ENCODE measurements at places on chromosomes 1 and 21.

GRCh38 chr1:205313563-205314308 is 7.8 kb downstream of the NUAK2 start:
- DNase-seq = peak; percentile 95

- peak; percentile 53 for DNase-seq
These were observed at the start of gene PRDM16 for GRCh38 chr1:3068564-3069431. Gene PRDM16 (plus strand): TSS chr1:3069203. CDS start chr1:3069260, 57 bp downstream.

GRCh38 chr1:31919591-31919990 is 18.6 kb downstream of the PTP4A2 start:
- DNase-seq = no peak

GRCh38 chr1:201054091-201054543 is 30.6 kb upstream of the KIF21B start:
- DNase-seq = no peak

DNA sequence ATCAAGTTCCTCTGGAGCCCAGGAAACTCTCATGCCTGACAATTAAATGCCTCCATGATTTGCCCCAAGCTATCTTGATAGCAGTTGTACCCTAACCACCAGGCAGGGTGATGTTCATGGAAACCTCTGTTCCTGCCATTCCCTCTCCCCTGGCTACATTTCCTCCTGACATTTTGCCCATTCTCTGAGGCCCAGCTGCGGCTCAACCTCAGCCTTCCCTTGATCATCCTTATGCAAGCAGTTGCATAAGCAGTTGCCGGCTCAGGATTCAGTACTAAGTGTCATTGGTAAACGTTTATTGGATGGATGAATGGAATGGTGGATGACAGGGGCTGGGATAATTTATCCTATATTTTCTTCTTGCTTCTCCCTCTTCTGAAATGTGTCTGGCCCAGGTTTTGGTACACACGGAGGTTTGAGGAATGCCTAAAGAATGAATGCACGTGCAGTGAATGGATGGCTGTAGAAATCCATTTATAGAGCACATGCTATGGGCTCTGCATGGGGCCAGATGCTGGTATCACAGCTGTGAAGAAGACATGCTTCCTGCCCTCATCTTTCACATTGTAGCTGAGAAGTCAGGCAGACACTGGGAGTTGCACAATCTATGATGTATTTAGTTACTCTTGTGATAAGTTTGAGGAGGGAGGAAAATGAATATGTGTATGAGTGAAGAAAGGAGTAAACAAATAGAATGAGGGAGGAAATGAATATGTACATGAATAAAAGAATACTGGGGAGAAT is 261.8 kb downstream of the FOXD2 start:
- no peak for DNase-seq

DNA sequence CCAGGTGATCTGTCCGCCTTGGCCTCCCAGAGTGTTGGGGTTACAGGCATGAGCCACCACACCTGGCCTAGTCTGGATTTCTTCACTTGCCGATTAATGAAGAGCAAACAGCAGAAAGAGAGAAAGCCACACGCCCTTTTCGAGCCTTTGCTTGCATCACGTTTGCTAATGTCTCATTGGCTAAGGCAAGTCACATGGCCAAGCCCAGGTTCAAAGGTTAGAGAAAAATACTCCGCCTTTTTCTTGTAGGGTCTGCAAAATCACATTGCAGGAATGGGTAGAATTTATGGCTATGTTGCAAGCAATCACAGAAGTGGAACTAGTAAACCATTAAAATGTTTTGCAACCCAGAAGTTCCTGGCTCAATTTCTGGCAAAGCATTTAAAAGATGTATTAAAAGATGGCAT is 26.8 kb upstream of the BACH1 start:
- DNase-seq = no peak

- DNase-seq = no peak
These were observed 99.7 kb downstream of the GLIS1 start for GRCh38 chr1:53639251-53639763.

DNA sequence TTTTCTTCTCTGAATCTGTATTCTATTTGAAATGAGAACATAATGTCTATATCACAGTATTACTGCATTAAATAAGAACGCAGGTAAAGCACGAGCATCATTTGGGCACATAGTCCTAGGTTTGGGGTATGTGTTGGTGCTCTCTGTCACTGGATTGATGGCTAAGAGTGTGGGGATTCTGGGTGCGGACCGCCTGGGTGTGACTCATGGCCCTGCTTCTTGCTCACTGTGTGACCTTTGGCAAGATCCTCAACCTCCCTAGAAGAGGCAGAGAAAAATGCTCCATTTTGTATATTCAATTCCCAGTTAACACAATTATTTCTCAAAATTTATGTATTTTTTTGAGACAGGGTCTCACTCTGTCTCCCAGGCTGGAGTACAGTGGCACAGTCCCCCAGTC is 99.7 kb downstream of the LAMC2 start:
- no peak for DNase-seq

- DNase-seq = no peak
These were observed 109.7 kb upstream of the ACTRT2 start for GRCh38 chr1:2911421-2912178.

DNA sequence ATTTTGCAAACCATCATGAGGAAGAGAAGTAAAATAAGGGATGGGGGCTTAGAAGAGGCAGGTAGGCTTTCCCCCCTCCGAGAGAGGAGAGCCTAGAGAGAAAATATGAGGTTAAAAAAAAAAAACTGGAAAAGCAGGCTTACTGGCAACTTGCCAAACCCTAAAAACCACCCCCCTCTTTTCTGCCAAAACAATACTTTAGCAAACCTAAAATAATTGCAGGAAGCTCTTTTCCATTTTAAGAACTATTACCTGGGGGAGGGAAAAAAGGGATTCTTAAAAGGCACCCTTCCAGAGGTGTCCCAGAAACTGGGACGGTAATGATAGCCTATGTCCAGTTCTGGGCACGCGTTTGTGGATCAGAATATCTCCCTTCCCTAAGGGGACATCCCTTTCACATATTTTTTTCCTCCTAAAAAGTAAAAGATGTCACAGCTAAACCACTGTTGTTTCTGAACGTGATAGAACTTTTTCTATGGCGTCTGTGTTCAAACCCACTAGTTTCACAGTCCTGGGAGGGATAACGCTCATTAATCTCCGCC is 1.1 kb upstream of the NFIA start:
- no peak for DNase-seq

- DNase-seq = no peak
These were observed 30.7 kb upstream of the WASF2 start for GRCh38 chr1:27520651-27521050.

DNA sequence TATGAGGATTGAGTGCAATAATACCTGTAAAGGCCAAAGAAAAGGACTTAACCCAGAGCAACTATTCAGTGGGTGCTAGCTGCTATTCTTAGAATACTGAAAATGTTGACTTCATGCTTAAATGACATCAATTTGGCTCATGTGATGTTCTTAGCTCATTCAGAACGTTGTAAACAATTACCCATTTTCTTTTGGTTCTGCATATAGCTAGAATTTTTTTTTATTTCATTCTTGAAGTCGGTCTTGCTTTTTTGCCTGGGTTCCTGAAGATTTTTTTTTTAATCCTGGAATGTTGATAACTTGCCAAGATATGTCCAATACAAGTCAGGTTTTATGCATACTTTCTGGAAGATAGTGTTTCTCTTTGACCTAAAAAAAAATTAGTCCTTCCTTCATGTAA is 772.0 kb downstream of the LTN1 start:
- no peak for DNase-seq

GRCh38 chr1:18792747-18793146 is 66.7 kb downstream of the TAS1R2 start:
- DNase-seq = no peak

DNA sequence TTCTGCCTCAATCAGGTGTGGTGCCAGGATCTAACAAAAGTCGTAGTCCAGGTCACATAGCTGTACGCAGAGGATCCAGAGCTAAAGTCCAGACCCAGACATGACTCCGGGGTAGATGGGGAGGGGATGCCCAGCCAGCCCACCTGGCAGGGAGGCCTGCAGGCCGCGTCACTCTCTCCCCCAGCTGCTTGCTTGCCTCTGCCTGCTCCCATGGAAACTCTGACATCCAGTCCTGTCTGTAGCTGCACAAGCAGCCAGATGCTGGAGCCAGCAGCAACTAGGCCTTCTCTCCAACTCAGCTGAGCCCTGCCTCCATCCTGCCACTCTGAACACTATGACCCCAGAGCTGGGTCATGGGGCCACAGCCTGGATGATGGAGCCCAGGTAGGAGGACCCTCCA is 8.1 kb downstream of the COL8A2 start:
- no peak for DNase-seq

DNA sequence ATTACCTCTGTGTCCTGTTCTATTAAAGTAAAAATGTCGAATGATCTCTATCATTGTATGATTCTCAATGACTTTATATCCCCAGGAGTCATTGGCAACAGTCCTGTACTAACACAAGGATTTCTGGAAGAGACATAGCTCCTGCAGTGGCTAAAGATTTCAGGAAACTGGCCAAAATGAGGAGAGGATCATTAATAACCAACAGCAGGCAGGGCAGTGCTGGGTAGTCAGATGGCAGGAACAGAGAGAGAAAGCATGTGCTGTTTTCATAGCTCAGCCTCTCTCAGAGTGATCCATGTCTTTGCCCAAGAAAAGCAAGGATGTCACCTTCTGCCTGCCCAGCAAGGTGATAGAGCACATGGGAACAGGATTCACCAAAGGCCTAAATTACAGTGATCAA is 604.7 kb upstream of the PLXNA2 start:
- no peak for DNase-seq

DNA sequence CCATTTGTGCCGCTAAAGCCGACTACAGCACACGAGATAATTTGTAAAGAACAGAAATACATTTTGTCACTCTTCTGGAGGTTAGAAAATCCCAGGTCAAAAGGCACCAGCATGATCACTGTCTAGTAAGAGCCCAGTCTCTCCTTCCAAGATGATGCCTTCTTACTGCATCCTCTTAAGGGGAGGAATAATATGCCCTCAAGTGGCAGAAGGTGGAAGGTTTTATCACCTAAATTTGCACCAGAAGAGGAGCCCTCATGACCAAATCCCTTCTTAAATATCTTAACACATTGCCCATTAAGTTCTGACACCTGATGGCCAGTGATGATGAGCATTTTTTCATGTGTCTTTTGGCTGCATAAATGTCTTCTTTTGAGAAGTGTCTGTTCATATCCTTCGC is 326.7 kb upstream of the RGS18 start:
- no peak for DNase-seq

DNA sequence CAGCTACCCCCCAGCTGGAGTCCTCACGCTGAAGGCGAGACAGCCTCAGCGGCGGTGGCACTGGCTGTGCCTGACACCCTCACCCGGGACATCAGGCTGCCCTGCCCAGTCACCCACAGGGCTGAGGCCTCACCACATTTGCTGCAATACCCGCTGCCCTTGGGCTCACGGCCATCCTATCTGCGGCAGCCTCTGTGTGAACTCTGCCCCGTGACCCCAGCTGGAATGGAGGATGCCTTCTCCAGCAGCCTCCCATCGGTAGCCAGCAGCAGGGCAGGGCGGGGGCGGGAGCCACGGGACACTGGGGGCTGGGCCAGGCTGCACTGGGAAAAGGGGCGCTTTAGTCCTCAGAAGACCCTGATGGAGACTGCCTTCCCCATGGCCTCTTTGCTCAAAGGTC is 112.4 kb upstream of the ZBTB40 start:
- DNase-seq = no peak

- DNase-seq = no peak
These were observed 17.2 kb downstream of the IFNAR2 start for GRCh38 chr21:33246963-33247362.

DNA sequence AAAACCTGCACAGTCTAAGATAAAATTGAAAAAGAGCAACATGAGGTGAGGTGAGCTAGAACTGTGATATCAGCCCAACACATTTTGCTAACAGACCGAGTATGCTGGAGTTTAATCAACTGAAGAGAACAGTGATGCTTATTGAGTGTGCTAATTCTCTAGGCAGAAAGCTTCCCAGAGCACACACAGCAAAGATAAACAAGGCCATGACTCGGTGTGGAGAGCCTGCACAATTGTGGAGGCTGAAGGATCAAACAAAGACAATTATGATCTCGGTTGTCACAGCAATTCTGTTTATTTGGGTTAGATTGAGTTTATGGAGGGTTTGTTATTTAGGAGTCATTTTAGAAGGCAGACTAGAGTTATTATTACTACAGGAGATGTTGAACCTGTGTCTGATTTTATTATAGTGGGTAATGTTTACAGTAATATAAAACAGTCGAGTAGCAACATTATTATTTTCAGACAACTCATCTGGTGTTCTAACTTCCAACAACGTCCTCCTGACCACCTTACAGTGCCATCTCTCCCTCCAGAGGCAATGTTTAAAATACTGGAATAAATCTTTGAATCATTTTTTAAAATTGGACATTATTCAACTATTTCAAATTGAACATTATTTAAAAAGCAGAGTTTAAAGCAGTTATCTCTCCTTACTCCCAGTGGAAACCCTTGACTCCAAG is 40.2 kb downstream of the DPT start:
- DNase-seq = no peak

- no peak for DNase-seq
These were observed 56.1 kb upstream of the MRPS6 start for GRCh38 chr21:34017039-34017961.

DNA sequence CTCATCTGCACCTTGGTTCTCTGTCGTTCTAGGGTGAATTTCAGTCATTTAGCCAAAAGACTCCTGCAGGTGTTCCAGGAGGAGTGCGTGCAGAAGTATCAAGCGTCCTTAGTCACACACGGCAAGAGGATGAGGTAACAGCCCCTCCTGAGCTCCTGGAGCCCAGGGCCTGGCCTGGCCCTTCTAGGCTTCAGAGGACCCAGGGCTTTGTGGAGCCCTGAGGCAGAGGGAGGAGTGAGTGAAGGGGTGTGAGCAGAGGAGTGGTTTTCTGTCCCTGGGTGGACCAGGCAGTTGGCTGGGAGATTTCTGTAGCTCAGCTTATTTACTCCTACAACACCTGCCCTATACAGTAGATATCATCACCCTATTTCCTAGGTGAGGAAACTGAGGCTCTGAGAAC is 15.7 kb upstream of the RASSF5 start:
- DNase-seq = no peak

DNA sequence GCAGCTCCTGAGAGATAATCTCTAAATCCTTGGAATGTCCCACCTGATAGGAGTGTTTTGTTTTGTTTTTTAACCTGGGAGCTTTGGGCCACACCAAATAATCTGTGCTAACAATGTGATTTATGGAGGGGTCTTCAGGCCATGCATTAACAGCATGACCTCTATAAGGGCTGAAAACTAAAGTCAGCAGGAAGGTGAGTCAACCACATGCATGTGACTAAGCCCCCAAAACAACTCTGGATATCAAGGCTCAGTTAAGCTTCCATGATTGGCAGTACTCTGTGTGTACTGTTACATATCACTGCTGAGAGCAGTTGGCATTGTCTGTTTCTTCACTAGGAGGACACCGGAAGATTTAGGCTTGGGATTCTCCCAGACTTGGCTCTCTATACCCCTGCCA is 10.7 kb downstream of the AUNIP start:
- DNase-seq = no peak

GRCh38 chr1:20308569-20308968 is 17.9 kb downstream of the VWA5B1 start:
- no peak for DNase-seq

GRCh38 chr1:60695716-60696171 is 386.6 kb upstream of the NFIA start:
- DNase-seq = no peak
